T-helper 1 cell (primary cell): ENCODE measurements at places on chromosomes 7 and 10.

- DNase-seq: no peak
Observed at GRCh38 chr7:127571741-127572505, 13.5 kb downstream of the GCC1 start.

- no peak for DNase-seq
Observed at GRCh38 chr10:8435186-8436055, 380.9 kb downstream of the GATA3 start.

- DNase-seq: no peak
Observed at GRCh38 chr10:76550806-76551205, 1086.8 kb downstream of the KCNMA1 start.

DNA sequence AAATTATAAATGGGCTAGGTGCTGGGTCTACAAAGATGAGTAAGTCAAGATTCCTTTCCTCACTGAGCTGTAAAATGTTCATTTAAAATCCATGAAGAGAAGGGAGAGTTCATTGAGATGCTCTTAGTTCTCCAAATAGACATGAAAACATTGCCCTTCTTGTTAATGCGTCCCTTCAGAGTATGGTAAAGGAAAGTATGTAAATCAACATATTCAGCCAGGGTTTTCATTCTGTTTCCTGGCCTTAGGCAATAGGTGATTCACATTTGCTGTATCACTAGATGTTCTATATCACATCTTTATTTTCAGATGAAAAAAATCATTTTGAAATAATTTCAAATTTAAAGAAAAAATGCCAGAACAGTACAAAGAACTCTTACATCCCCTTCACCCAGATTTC, 5.4 kb downstream of the ANKIB1 start:
- no peak for DNase-seq

- DNase-seq: no peak
Observed at GRCh38 chr7:41188163-41189130, 514.4 kb downstream of the INHBA start.

DNA sequence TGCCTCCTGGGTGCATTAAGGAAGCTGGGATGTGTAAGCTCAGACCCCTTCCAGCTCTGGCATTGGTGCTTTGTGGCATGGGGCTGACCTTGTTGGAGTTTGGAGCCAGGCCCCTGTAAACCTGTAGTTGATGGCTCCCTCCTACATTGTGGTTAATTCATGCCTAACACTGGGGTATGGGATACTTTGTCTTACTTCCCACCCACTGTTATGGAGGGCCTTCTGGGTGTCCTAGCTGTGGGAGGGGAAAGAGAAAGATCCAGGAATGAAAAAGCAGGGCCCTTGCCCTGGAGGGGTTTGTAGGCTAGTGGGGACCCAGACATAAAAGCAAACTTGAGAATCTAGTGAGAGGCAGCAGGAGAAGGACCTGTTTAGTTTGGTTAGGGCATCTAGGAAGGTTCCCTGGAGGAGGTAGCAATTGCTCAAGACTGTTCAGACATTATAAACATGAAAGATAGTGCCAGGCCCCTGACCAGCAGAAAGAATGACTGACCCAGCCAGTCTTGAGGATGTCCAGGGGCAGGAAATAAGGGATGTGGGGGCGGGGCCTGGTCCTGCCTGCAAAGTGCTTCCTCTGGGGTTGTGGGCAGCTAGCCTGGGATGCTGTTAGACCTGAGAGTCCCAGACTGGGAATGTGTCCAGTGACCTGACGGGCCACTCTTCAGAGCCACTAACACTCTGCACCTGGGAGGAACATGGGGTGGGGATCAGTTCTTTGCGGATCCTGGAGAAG, 6.6 kb downstream of the ADAMTS14 start:
- DNase-seq: no peak

DNA sequence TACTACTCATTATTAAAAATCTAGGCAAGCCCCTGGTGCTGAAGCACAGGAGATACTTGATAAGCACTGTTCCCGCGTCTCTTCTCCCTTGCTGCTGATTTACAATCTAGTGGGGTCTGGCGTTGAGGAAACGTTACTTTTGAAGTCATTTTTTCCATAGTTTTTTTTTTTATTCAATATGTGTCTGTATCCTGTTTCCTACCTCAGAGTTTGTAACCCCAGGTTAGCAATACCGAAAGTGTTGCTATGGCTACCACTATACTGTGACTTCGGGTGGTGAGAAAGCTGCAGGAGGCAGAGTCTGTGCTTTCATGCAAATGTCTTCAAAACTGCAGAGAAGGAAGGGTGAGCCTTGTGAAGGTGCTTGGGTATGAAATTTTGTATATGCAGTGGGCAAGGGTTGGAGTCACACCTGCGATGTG, 458.8 kb upstream of the GHITM start:
- no peak for DNase-seq

- DNase-seq: peak; percentile 48
Observed at GRCh38 chr10:91796331-91797047, 1.7 kb upstream of the TNKS2 start.

DNA sequence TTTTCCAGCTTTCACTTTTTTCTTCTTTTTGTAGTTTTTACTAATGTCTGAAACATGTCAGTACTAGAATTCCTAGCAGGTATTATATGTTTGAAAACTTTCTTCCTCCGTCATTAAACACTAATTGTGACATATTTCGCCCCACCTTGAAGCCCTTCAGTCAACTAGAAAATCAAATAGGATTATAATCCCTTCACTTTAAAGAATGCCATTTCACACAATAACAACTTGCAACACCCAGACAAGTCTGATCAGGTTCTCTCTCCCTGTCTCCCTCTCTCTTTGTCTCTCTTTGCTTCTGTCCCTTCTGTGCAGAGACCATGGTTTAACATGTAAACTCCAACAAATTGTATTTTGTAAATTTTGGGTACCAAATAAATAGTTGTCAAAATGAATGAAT, 373.5 kb downstream of the SEMA3D start:
- DNase-seq: no peak

- DNase-seq: no peak
Observed at GRCh38 chr10:128877141-128877540, 589.9 kb upstream of the MGMT start.

DNA sequence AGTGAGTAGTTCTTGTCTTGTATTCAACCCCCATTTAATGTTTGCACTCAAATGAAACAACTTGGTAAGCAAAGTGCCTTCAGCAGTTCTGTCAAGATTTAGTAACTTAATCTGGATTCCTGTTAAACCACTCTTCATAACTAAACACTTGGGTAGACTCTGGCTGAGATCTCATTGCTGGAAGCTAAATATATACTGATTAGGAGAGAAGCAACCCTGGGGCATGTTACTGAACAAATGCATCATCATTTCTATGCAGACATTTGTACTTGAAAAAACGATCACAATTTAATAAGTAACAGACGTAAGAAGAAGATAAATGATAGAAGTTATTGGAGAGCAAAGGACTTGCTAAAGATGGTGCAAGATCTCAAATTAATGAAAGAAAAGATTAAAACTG, 308.4 kb upstream of the POM121L12 start:
- no peak for DNase-seq

DNA sequence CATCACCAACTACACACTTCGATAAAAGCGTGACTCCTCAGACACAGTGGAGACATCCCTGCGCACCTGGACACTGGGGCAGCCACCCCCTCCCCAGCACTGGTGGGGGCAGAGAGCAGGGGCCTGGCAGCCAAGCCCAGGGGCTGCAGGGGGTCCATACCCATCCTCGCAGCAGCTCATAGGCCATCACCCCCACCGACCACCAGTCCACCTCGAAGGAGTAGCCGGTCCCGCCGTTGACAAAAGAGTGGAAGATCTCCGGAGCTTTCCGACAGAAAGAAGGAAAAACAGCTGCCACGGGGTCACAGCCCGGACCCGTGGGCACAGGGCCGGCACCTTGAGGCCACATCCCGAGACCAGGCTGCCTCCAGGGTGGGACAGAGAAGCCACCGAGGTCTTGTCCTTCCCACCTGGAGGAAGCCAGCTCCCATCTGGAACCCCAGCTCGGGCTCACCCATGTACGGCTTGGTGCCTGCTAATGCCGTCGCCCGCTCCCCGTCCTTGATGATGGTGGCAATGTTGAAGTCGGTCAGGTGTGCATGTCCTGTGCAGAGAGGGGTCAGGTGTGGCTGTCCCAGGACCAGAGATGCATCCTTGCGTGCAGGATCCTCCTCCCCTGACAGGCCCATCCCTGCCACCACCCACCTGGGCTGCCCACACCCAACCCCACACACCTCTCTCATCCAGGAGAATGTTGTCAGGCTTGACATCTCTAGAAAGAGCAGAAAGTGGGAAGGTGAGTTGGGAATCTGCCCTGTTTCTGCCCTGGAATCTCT, 38.5 kb downstream of the DPYSL4 start:
- DNase-seq: no peak

DNA sequence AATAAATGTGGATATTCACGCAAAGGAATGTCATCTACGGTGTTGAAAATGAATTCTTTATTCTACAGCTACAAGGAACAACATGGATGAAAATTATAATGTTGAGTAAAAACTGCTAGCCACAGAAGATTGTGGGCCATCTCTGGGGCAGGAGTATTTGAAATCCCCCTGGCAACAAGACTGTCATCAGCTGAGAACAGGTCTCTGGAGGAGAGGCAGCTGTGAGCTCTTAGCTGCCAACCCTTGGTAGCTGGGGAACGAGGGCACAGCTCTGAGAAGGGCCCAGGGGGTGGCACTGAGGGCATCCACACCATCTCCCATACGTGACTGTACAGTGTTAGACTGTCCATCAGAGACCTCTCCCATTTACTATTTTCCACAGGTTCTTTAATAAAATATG, 340.1 kb upstream of the MGMT start:
- no peak for DNase-seq

- no peak for DNase-seq
Observed at GRCh38 chr10:15715619-15716227, 4.0 kb downstream of the ITGA8 start.

DNA sequence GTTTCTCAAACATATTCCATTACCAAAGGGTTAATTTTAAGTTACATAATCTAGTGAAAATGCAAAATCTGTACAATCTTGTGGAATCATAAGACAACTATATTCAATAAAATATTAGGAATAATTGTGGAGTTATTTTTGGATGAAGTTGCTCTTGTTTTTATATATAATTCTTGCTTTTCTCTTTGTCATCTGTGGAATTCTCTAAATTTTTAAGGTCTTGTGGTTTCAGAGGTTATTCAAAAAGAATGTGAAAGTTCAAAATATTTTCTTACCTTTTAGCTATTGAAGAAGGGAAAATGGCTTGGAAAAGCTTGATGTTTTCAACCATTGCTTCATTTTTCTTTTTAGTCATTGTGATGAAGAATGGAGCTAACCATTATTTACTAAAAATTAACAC, 552.1 kb downstream of the TFEC start:
- DNase-seq: no peak

- DNase-seq: no peak
Observed at GRCh38 chr7:111660478-111660877, 98.2 kb upstream of the IMMP2L start.

DNA sequence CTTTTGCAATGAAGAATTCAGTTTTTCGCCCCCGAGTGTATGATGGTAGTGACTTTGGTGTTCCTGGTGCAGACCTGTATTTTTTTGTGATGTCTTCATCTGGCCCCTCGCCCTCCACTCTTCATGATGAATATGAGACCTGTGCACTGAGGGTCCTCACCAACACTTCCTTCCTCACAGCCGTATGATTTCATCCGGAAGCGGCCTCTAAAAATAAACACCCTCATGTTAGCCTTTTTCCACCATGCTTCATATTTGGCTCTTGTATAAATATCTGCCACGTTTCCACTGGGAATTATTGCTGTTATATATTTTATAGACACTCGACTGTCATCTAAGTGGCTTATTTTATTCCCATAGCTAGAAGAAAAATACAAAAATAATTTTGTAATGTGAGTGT, 160.4 kb downstream of the MGMT start:
- DNase-seq: no peak

GRCh38 chr7:157943561-157943960, 606.8 kb downstream of the DNAJB6 start:
- no peak for DNase-seq

DNA sequence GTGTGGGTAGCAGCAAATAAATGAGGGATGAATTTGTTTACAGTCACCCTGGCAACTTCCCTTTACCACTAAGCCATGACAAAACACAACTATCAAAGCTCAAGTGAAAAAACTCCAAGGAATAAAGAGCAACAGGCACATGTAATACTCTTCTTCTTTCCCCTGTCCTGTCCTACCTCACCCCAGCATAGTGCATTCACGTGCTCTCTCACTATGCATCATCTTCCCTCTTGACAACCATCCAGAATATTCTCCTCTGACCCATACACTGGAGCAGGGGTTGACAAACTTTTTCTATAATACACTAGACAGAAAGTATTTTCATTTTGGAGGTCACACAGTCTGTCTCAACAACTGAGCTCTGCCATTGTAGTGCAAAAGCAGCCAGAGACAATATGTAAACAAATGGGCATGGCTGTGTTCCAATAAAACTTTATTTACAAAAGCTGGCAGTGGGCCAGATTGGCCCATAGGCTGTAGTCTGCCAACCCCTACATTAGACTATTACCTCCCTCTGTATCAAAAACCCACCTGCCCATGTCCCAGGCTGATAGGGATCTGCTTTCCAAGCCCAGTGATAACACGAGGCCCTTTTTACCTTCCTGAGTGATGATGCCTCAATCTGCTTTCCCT, 354.5 kb downstream of the FGFR2 start:
- DNase-seq: no peak

GRCh38 chr10:19921300-19922140, 105.3 kb downstream of the PLXDC2 start:
- DNase-seq: no peak

- no peak for DNase-seq
Observed at GRCh38 chr10:75095631-75096030, 15.8 kb upstream of the SAMD8 start.

GRCh38 chr10:7980196-7980595, 74.3 kb upstream of the GATA3 start:
- DNase-seq: no peak

- DNase-seq: no peak
Observed at GRCh38 chr7:114901771-114902170, 20.1 kb upstream of the MDFIC start.

- peak; percentile 10 for DNase-seq
Observed at GRCh38 chr10:95440756-95441546, 120.2 kb downstream of the SORBS1 start.
